ENCODE measurements at places on chromosomes 4 and X.

DNA sequence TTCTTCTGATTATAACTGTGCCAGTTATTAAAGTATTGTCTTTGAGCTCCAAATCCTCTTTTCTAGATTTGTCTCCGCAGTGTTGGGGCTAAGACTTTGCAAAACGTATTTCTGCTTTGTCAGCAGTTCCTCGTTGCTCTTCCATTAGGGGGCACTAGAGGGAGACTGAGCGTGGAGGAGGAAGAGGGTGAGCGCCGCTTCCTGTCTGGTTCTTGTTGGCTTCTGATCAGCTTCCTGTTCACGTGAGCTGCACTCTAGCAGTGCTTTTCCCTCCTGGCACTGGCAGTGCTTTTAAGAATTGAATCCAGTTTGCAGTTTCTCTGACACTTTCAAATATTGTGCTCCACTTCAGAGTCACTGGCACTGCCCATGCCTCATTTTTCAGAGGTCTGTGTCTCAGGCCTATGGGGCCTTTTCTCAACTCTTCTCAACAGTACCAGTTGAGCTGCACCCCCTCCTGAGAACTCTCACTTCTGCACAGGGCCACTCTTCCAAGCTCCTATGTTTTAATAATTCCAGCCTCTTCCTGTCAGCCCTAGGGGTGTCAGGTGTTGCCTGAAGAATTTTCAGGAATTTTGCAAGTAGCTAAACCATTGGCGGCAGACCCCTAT lies 54.4 kb upstream of the LCORL start:
- DNase-seq, result peak; percentile 35

DNA sequence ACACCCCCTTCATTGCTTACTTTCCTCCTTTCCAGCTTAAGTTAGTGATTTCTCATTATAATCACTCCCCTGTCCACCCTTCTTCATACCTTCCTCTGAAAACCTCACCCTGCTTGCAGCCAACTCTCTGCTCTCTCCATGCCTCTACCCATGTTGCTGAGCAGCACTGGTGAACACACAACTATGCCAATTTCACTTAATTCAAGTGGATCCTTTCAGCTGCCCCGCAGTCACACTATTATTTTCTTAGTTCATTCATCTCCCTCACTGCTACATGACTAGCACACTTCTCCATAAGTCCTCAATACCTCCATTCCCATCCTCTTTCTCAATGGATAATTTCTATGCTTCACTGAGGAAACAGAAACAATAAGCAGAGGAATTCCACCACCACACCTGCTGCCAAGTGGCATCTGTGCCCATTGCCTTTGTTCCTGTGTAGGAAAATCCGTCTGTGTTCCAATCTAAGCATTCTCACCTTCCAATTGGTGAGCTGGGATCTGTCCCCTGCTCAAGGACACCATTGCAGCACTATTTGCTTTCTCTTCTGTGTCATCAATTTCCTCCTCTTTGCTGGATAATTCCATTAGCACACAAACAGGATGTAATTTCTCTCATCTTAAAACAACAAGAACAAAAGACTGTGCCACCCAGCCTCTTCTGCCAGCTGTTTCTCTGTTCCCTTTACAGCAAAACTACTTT lies 25.2 kb upstream of the PRSS48 start:
- no peak for DNase-seq

DNA sequence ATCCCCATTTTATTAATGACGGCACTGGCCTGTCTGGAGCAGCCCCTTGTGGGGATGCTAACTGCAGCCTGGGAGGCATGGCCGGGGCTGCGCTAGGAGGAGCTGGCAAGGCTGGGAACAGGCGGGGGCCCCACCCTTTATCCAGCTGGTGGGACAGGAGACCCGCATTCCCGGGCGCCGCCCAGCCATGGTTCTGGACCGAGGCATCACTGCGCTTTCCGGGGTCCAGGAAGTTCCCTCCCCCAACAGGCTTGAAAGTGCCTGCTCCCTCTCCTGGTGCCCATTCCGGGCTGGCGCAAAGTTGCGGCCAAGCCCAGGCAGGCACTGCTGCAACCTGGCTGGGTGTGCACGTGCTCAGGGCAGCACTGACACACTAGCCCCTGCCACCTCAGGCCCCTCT lies 124.5 kb downstream of the PARM1 start:
- no peak for DNase-seq

GRCh38 chr4:186904101-186904500 lies 180.4 kb upstream of the FAT1 start:
- peak; percentile 13 for DNase-seq

GRCh38 chr4:110631584-110632505 lies 9.0 kb upstream of the PITX2 start:
- DNase-seq, result peak; percentile 81

GRCh38 chr4:89757154-89757719 lies 79.7 kb downstream of the SNCA start:
- DNase-seq, result no peak

GRCh38 chr4:79205121-79205520 lies 120.7 kb downstream of the NAA11 start:
- DNase-seq, result no peak

DNA sequence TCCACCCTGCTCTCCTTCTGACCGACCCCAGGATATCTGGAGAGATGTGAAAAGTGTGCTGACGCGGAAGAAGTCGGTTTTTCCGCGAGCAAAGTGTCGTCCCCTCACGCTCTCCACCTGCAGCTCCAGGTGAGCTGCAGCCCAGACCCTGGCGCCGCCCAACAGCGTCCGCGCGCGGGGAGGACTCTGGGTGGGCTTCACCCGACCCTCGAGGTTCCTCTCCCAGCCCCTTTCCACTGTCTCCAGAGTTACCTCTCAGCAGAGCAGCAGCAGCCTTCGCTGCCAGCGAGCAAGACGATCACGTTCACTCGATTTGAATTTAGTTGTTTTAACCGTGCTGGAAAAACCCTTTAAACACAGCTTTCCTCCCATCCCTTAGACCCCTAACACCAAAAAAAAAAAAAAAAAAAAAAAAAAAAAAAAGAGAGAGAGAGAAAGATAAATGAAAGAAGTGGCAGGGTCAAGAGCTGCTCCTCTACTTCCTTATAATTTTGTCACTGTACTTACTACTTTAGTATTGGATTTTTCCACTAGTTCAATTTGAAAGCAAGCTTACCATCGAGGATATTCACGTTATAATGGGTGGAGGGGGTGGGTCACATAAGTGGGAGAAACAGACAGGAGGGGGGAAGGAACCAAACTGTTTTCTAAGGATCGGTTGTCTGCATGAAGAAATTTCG lies 758 bp upstream of the NR3C2 start:
- peak; percentile 43 for DNase-seq

DNA sequence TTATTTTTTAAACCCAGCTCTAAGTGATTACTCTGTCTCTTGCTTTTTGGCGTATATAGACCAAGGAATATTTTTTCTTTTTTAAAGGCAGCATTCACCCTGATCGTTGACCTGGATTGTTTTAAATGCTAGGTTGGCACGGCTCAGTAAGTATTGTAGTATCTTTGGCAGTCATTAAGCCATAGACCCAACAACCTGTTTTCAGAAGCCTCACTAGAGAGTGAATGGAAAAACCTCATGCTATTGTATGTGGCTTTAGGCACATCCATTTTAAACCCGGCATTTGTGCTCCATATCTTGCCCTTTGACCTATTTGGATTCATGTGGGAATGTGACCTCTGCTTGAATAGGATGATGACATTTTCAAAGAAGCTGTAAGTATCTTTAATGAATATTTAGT lies 183.9 kb downstream of the SNCA start:
- no peak for DNase-seq

DNA sequence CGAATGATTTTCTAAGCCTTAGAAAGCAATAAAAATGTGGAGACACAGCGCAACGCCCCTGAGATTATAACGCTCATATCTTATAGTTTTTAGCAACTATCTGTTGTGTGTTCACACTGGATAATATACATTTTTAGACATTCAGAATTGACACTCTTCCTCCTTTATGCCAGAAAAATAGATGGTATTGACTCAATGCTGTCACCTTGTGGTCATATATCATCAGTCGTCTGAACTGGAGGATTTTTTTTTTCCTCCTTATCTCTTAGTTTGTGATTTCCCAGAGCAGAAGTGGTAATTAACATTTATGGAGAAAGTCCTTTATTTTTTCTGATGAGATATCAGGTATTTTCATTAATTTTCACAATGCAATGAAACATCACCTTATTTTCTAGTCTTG lies 759.6 kb downstream of the RAB28 start:
- DNase-seq, result no peak

DNA sequence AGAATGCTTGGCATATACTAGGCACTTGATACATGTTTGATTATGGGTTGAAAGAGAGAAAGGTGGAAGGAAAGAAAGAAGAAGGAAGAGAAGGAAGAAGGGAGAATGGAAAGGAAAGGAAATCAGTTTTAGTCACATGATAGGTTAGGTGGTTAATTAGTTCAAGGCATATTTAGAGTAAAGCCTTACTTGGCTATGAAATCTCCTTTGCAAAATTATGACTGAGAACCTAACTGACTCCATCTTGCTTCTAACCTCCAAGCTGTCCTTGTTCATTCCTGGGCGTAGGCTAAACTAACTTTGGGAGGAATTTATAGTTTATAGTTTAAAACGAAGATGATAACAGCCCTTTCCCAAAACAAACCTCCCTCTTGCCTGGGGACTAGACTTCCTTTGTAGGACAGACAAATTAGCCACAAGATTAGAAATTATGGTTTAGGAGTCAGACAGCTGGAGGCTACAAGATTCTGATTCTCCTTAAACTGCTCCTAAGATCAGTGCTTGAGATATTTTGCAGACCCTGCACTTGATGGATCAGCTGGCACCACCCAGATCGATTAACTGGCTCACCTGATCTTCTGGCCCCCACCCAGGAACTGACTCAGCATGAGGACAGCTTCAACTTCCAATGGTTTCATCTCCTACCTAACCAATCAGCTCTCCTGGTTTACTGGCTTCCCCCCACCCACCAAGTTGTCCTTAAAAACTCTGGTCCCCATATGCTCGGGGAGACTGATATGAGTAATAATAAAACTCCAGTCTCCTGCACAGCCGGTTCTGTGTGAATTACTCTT lies 55.0 kb downstream of the TXK start:
- no peak for DNase-seq

- no peak for DNase-seq
Measured at GRCh38 chr4:138406876-138407275, 164.7 kb upstream of the SLC7A11 start.

DNA sequence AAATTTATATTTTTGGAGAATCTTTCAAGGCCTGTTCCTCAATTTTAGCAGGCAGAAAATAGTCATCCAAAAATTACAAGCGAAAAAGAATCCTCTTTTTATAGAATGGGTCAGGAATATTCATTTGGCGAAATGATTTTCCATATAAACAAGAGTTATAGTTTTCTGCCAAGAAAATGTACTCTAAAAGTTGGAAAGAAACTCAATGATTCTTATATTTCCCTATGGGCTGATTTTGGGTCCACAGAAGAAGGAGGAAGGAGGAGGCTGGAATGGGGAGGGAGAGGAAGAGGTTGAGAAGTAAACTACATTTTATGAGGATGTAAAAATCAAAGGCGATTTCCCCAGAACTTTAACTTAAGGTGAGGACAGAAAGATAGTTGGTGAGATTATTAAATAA lies 159.3 kb downstream of the DCAF12L1 start:
- DNase-seq, result no peak

DNA sequence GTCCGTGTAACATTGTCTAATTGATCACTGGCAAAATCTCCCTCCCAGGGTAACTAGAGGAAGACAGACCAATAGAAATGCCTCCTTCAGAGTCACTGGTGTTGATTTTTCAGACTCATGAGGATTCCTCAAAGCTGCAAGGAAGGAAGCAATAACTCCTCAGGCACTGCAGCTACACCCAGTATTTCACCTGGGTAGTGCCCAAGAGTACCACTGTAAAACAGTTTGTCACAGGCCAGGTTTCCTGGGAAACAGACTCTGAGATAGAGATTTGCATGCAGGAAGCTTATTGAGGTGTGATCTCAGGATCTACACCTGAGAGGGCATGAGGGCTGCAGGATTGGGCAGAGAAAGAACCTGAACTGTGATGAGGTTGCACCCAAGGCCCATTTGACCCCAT lies 240.7 kb upstream of the ATP6AP2 start:
- no peak for DNase-seq

GRCh38 chr4:138113819-138114400 lies 128.2 kb downstream of the SLC7A11 start:
- no peak for DNase-seq

GRCh38 chrX:13069771-13070416 lies 25.5 kb upstream of the FAM9C start:
- no peak for DNase-seq

Data from small intestine (tissue), 16 donors.